Activated T-cell treated with anti-CD3 and anti-CD28 coated beads for 24 hours (primary cell): ENCODE measurements at places on chromosomes 6 and 20.

- no peak for DNase-seq
Measured at GRCh38 chr20:46984405-46984804, 89.8 kb downstream of the EYA2 start.

GRCh38 chr20:2559651-2560050 is 23.3 kb downstream of the TMC2 start:
- no peak for DNase-seq

- no peak for DNase-seq
Measured at GRCh38 chr6:166313255-166314070, 5.3 kb upstream of the PRR18 start.

DNA sequence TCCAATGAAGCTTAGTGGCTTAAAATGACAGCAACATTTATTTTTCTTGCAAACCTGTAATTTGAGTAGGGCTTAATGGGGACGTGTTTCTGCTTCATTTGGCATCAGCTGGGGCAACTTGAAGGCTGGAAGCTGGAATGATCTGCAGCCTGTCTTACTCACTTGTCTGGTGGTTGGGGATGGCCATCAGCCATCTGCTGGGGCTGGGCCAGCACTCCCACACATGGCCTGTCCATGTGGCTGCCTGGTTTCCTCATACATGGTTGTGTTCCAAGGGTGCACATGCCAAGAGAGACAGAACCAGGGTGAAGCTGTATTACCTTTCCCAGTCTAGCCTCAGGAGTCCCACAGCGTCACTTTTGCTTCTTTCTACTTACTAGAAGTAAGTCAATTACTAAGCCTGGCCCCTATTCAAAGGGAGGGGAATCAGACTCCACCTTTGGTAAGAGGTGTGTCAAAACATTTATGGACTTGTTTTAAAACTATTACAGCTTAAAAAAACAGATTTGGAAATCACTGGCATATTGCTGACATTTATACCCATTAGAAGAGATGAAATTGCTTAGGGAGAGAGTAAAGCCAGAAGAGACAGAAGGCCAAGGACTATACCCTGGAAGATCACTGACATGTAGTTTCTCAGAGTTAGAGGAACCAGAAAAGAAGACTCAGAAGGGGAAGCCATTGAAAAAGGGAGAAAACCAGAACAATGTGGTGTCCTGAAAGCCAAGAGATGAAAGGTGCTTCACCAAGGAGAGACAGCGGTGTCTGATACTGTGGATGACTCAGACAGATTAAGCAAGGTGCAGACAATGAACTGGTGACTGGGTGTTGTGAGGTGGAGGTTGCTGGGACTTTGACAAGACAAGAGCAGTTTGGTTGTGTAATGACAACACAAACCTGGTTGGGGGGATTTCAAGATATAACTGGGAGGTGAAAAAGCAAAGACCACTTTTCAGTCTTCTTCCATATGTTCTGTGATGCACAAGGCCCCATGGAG is 345.2 kb downstream of the GJA1 start:
- no peak for DNase-seq

GRCh38 chr6:3764516-3765335 is 13.2 kb upstream of the PXDC1 start:
- no peak for DNase-seq

- no peak for DNase-seq
Measured at GRCh38 chr20:38751360-38751976, 3.2 kb downstream of the ACTR5 start.
